ENCODE measurements at places on chromosomes 11 and 22.
A peak's percentile ranks its signal among the peaks of the same experiment; 100 is the strongest.

DNA sequence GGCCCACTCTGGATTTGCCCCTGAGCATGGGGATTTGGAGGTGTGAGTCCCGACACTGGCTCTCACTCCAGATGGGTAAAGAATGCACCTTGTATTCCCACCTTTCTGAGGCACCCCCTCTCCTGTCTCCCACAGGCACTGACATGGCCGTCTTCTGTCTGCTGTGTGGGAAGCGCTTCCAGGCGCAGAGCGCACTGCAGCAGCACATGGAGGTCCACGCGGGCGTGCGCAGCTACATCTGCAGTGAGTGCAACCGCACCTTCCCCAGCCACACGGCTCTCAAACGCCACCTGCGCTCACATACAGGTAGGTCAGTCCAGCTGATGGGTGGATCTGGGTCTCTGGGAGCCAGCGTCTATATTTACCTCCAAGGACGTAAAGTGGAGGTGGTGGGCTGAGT, 54.2 kb upstream of the NNMT start:
- DNase-seq, result no peak

- no peak for DNase-seq
Measured at GRCh38 chr11:91272089-91272488, 952.5 kb upstream of the FAT3 start.

GRCh38 chr11:106322106-106322505, 244.6 kb downstream of the AASDHPPT start:
- DNase-seq, result no peak

DNA sequence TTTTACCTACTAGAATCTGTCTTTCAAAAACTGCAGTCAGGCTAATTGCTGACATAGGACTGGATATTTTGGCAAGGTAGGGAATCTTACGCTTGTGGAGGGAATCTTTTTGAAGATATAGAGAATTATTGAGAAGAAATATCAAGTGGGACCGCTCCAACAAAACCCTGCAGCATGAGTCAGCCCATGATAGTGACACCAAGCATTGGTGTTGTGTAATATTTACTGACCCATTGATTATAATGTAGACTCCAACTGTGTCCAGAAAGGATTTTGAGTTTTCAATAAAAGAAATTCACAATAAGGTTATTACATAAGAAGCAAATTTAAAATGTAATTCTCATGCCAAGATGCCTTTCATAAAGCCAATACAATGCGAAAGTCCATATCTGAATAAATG, 20.7 kb downstream of the MS4A4A start:
- DNase-seq, result no peak

DNA sequence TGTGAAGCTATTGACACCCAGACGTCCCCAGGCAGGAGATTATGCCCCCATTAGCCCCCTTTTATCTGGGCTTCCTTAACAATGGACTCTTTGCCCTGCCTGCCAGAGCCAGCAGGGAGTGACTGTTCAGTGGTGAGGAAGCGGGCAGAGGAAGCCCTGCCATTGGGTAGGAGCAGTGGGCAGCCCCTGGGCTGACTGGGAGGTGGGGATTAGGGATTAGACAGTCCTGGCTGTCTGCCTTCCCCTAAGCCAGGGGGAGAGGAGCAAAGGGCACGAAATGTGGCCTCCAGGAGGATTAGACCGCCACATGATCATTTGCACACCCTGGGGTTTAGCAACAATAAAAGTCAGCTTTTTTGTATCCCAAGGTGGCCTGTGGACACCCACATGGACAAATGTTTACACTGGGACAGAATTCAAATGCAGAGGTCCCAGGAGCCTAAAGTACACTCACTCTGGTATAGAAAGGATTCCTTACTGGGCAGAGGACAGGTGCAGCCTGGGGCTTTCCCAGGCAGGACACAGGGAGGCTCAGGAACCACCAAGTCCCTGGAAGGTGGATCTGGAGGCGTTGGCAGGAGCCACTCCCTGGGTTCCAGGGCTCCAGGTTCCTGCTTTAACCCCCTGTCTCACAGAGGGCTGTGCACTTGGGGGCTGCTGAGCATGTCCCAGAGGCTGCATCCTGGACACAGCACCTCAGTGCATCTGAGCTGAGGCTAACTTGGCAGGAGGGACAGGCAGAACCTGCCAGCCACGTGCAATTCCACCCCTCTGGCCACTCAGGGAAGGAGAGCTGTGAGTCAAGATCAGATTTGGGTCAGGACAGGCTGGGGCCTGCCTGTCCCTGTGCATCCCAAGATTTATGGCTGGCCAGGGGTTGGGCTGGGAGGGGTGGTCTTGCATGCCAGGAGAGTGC, 2.1 kb downstream of the PNPLA3 start:
- peak; percentile 95 for DNase-seq

DNA sequence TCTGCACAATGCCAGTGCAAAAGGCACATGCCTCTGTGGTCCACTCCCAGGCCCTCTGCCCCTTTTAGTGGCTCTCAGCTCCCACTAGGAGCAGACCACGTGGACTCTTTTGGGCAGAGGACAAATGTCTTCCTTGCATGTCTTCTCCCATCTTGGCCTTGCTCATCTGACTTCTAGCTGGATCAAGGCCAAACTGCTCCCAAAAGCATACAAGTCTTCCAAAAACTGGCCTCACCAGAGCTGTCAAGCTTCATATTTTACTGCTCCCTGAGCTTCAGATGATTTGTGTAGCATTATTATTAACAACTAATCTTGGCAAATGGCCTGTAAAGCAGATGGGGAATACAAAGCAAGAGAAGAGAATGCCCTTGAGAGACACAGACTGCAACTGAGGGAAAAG, 6.9 kb downstream of the SMPD1 start:
- no peak for DNase-seq

GRCh38 chr11:80315200-80315599, 874.4 kb upstream of the TENM4 start:
- DNase-seq, result no peak

- no peak for DNase-seq
Measured at GRCh38 chr11:118142081-118142480, 10.5 kb downstream of the SCN4B start.

DNA sequence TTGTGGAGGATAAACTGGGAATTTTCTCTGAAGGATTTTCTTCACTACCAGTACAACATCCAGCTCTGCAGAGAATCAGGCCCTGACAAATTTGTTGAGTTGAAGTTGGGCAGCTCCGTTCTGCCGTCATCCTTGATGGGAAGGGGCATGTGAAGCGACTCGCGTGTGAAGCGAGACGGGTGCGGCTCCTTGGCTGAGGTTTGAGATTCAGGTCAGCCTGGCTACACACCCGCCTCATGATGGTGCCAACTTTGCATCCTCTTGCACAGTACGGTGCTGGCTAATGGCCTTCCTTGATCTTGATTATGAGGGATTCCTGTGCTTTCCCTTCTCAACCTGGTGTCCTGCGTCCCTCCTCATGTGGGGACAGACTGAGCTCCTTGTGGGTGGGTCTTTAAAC, 19.7 kb upstream of the CDC42EP2 start:
- DNase-seq, result no peak

DNA sequence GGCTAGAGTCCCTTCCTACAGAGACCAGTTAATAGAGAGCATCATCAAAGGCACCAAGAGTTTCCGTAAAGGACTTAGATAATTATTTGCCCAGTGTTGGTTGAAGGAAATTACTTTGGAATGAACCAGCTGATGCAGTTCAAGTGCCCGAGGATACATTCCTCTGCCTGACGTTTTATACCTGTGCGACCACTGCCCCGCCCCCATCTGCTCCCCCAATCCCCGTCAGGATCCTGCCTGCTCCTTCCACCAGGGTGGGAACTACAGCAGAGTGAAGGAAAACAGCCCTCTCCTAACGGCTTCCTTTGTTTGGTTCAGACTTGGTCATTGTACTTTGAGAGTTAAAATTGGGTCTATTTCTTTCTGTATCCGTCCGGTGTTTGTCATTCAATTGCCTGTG, 761.5 kb downstream of the NTM start:
- no peak for DNase-seq

- no peak for DNase-seq
Measured at GRCh38 chr11:65086809-65087208, 2.8 kb downstream of the ZFPL1 start.

DNA sequence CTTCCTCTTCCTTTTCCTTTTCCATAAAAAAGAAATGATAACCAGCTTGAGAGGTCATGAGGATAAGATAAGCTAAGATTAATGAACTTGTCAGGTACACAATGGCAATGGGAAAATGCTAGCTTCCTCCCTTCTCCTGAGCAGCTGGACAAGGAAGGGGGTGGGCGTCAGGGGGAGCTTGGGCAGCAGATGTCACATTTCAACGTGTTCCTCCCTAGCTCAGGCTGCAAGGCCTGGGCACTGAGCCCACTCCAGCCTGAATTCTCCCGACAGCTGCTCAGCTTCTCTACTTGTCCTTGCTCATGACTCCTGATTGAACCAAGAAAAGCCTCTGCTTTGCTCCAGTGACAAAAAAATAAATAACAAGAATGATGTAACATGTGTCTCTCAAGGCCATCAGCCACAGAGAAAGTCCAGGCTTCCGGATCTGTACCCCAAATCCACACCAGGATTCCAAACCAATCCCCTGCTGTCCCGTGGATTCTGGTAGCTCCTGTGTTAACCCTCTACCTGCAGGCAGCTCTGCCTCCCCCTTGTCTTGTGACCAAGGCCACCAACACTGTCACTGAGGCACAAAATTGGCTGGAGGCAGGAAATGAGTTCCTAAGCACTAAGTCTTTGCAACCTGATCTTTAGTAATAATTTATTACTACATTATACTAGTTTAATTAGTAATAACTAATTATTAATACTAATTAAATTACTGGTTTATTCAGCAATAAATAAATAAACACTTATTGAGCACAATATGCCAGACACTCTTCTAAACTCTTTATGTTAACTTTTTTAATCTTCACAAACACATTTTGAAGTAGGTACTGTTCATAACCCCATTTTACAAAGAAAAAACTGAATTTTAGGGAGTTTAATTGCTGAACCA, 146.5 kb downstream of the CCDC34 start:
- DNase-seq, result no peak

GRCh38 chr11:17972987-17973386, 39.9 kb downstream of the SERGEF start:
- no peak for DNase-seq
